NCI-H146 (cell line): ENCODE measurements at places on chromosomes 16 and 17.

- DNase-seq: no peak
These were observed 268.9 kb upstream of the AXIN2 start for GRCh38 chr17:65830356-65830755.

DNA sequence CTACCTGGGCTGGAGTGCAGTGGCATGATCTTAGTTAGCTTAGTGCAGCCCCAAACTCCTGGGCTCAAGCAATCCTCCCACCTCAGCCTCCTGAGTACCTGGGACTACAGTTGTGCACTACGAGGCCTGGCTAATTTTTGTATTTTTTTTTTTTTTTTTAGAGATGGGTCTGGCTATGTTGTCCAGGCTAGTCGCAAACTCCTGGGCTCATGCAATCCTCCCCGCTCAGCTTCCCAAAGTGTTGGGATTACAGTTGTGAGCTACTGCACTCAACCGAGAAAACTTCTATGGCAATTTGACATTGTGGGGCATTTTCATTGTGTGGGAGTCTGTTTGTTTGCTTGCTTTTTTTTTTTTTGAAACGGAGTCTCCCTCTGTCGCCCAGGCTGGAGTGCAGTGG is 30.0 kb downstream of the CRISPLD2 start:
- no peak for DNase-seq

GRCh38 chr16:57041182-57042156 is 50.9 kb upstream of the CPNE2 start:
- no peak for DNase-seq

DNA sequence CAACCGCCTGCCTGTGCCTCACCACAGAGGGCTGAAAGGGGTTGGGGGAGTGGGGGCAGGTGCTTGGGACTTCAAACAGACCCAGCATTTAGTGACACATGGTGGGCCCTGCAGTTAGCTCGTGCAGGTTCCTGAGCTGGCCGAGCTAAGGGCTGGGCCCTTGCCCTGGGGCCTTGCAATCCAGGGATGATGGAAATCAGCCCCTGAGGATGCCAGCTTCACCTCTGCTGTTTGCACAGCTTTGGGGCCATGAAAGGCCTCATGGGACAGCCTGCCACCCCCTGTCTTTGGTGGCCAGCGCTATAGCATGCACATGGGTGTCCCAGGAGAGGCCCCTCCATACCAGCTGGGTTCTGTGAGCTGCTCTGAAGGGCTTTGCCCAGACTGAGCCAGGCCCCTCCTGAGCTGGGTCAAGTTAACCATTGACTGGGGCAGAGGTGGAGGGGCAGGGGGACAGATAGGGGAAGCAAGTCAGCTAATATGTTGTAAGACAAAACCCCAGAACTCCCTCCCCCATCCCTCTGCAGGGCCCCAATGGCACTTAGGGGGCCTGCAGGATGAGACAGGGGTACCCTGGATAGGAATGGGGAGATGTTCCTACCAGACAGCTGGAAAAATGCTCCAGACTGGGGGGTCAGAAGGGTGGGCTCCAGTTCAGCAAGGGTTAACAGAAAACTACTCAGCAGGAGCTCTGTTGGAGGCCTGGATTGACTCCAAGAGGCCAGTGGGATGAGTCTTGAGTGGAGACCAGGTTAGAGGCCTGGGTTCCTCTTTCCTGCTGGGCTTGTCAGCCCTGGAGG is 692 bp downstream of the PRR15L start:
- DNase-seq: peak; percentile 87

DNA sequence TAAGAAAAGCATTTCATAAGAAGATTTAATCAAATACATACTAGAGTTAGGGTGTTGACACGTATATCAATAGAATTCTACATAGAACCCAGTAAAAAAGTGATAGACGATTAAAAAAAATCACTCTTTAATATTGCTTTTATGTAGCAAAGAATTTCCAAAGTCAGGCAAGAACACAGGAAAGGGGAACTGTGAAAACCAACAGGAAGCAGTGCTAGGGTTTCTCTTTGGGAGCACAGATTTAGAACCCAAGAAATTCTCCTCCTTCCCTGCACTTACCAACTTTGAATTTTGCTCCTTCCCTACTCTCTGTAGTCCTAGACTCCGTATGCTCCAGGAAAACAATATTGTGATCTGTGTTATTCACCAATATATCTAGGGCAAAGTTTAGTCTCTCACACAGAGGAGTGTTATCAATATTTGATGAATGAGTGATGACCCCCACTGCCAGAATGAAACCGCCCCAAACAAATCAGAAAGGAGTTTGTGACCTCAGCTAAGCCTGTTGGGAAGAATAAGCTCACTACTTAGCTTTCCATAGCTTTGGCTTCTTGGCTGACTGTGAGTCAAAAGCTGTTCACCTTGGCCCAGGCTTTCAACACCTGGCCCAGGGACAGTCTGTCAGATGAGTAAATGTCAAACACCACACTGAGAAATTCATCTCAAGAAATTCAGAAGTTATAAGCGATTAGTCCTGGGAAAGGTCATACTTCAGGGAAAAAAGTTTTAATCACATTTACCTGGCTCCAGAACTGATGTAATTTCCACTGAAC is 8.6 kb downstream of the RFWD3 start:
- no peak for DNase-seq

GRCh38 chr16:69775563-69775962 is 13.4 kb downstream of the WWP2 start:
- no peak for DNase-seq

DNA sequence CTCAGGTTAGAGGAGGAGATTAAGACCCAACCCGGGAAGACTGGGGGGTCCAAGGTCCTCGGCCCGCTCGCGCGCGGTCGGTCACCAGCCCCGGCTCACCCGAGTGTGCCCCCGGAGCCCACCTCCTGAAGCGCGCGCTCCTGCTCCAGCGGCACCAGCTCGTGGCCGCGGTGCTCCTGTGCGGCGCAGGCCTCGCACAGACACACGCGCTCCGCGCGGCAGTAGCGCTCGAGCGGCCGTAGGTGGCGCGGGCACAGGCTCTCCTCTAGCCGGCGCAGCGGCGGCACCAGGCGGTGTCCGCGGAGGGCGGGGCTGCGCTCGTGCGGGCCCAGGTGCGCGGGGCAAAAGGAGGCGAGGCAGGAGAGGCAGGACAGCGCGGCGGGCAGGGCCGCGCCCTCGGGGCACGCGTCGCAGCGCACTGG is 618 bp downstream of the TRIM47 start:
- DNase-seq: peak; percentile 73

GRCh38 chr16:50652836-50653425 is 28.2 kb downstream of the SNX20 start:
- no peak for DNase-seq

GRCh38 chr17:45958994-45959665 is 39.9 kb upstream of the STH start:
- no peak for DNase-seq

DNA sequence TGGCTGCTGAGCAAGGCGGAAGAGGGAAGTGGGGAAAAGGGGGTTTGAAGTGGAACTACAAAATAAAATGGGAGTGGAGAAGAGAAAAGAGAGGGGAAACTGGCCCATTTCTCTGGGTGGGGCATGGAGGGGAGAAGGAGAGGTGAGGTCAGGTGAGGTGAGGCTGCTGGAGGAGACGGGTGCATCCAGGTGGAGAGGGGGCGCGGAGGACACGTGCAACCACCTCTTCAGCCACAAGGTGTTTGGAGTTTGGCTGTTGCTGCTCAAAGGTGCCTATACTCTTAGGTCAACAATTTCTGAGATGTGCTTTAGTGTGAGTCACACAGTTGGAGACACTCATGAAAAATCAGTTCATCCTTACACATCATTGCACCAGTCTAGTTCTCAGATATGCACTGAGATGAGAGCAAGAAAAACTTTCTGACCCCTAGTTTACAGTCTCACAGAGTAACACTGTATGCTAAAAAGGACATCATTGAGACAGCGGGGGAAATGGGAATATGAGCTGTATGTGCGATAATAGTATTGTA is 4.8 kb downstream of the SLC6A4 start:
- DNase-seq: no peak

DNA sequence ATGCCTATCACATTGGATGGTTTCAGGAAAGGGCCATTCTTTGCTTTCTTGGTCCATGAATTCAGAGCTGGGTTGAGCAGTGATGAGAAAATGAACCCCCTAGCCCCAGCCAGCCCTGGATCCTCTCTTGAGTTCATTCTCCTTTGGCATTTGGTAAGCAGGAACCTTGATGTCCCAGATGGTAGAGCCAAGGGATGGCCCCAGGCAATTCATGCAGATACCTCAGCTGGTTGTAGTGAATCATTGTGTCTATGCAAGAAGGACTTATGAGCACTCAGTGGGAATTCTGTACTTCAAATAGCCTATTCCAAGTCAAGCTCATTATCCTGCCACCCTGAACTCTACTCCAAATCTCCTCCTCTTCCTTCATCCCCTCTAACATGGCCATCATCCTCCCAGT is 412.7 kb downstream of the UTP18 start:
- no peak for DNase-seq

- peak; percentile 2 for DNase-seq
These were observed 52.3 kb upstream of the ADCY7 start for GRCh38 chr16:50213939-50214519.

DNA sequence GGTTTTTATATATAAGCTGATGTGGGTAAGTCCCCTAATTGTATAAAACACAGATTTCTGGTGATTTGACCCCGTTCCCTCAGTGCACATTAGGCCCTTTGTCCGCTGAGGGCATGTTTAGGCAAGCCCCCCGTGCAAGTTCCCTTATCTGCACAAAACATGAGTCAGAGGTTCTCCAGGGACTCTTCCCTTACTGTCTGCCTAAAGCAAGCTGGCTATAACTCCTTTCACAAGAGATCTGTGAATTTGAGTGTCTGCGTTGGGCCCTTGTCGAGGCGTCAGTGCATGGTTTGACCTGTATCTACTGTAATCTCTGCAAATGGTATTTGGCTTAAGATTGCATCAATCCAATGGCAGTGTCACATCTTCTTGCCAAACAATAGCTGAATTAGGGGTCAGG is 712.8 kb downstream of the CDH8 start:
- peak; percentile 60 for DNase-seq

GRCh38 chr17:37488009-37488604 is 1.6 kb upstream of the DUSP14 start:
- DNase-seq: peak; percentile 23

- no peak for DNase-seq
These were observed 758.8 kb downstream of the CDH11 start for GRCh38 chr16:64363039-64363438.

- no peak for DNase-seq
These were observed 189.9 kb downstream of the ZFHX3 start for GRCh38 chr16:72857834-72858664.

DNA sequence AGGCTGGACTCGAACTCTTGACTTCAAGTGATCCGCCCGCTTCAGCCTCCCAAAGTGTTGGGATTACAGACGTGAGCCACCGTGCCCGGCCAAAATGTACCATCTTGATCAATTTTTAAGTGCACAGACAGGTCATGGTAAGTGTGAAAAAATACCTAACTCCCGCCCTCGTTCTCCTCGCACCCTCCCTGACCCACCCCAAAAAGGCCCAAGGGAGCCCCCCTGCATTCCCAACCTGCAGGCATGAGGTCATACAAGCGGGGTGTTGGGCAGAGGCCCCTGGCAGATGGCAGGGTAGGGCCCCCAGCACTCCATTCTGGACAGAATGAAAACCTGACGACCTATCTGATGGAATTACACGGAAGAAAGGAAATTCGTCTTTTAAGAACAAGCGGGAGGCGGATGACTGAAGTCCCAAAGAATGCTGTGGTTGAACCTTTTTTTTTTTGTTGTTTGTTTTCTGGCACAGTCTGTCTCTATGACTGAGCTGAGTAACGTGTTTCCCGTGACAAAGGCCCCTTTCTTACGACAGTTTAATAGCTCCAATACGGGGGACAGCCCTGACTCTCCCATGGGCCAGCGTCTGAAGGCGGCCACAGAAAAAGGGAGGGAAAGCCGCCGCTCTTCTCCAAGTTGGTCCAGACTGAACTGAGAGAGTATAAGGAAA is 376.4 kb downstream of the SLC39A11 start:
- no peak for DNase-seq

DNA sequence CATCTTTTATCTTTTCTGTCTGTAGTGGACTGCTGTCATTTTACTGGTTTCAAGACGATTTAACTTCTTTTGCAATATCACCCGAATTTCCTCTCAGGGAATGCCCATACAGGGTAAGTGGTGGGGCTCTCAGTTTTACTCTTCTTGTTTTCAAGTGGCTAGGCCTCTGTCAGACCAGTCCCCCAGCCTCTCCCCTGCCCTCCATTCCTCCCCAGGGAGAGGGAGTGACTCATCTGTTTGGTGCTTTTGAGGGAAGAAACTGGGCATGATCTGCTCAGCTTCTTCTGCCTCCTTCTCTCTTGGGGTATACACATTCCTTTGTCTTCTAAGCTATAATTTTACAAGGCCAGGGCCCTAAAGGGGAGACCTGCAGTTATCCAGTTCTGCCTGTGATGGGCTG is 332.0 kb downstream of the CBLN1 start:
- no peak for DNase-seq

DNA sequence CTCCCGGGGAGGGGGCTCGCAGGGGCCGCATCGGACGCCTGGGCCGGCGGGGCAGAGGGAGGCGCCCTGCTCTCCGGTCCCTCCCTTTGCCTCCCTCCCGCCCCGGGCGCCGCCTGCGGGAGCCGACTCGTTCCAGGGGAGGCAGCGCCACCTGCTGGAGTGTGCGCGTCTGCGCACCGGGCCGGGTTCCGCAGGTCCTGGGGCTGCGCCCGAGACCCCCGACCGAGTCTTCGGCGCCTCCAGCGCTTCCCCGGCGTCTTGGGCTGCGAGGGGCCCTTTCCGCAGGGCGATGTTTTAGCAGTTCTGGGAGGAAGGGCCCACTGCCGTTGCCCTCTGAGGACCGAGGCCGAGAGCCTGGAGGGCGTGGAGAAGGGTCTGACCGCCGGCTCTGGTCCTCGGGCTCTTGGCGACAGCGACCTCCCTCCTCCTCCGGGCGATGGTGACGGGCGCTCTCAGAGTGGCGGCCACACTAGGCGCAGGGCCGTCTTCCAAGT is 106.3 kb downstream of the SEC14L1 start:
- peak; percentile 86 for DNase-seq

- DNase-seq: no peak
These were observed 73.4 kb upstream of the CREBBP start for GRCh38 chr16:3953728-3954410.

- no peak for DNase-seq
These were observed 36.3 kb downstream of the ZDHHC7 start for GRCh38 chr16:84975066-84975465.
